ENCODE measurements at places on chromosomes 3 and 15. TPM values are rescaled to one million over a fixed set of nuclear protein-coding genes. Genes with fewer than 3 reads are reported as not detected.

The GOLGA8T gene
- polyA plus RNA-seq, result 0.04 TPM

The CLDN11 gene
- 0.45 TPM for polyA plus RNA-seq

- no peak for DNase-seq
Measured at GRCh38 chr3:127732879-127733350, 60.2 kb downstream of the ABTB1 start.

GRCh38 chr3:58335652-58335947 lies 2.9 kb downstream of the PXK start:
- DNase-seq, result no peak

- peak; percentile 67 for DNase-seq
Measured at GRCh38 chr3:141454906-141455602, 31.8 kb upstream of the RASA2 start.

The NEIL1 gene
- 38.6 TPM for polyA plus RNA-seq

The RETNLB gene
- not detected for polyA plus RNA-seq

DNA sequence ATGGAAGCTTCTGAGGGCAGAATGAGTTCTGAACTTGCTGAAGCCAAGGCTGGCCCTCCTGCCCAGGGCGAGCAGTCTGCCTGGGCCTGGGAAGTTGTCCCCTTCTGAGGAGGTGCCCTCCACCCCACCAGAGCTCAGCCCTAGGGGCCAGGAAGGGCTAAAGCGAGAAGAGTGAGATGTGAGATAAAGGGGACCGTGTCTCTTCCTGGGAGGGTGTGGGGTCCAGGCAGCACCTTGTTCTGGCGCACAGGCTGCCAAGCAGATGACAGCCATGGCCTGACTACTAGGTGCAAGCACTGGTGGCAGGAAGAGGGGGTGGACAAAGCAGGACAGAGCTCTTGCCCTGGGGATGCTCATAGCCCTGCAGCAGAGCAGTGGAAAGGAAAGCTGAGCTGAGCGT lies 3.7 kb downstream of the PAK6 start:
- no peak for DNase-seq
